ENCODE measurements at places on chromosomes 2 and 18.

GRCh38 chr2:225040856-225041206, 1.4 kb downstream of the DOCK10 start:
- DNase-seq = peak; percentile 14

DNA sequence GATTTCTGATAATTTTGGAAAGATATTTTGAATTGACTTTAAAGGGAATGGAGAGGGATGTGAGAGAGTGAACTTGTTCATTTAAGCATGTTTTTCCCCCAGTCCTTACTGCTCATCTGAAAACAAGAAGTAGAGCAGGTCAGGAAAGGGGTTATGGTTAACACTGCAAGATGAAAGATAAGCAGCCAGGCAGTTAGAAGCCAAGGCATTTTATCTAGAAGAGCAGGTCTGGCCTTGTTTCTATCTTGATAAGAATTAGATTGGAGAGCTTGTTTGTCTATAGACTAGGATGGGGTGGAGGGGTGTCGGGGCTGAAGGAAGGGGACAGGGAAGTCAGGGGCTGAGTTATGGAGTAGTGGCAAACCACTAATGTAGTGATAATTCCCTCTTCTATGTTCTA, 171.6 kb downstream of the IKZF2 start:
- DNase-seq = no peak

DNA sequence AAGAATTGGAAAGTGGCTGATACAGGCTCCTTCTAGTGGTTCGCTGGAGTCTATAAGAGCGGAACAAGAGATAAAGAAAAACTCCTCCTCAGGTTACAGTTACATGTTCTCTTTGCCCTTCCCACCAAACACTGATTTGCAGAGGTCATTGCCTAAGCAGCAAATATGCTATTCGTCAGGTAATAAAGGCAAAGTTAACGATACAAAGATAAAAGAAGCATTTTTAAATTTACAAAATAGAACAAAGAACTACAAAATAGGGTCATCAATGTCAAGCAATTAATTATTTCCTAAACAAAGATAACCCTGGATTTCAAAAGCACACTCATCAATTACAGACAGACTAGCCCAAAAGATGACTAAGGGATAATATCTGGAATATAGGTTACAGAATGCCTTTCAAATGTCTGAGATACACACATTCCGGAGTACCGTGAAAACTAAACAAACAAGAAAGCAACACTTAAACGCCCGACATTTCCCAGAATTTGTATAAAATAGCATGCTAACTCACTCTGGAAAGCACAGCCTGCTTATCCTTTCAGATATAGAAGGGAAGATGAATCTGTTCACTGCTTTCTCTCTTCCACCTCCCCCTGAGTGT, 186.4 kb downstream of the MREG start:
- DNase-seq = no peak

- no peak for DNase-seq
Observed at GRCh38 chr18:76306685-76307292, 188.3 kb downstream of the ZNF516 start.

GRCh38 chr18:24683925-24684324, 223.5 kb downstream of the HRH4 start:
- no peak for DNase-seq

DNA sequence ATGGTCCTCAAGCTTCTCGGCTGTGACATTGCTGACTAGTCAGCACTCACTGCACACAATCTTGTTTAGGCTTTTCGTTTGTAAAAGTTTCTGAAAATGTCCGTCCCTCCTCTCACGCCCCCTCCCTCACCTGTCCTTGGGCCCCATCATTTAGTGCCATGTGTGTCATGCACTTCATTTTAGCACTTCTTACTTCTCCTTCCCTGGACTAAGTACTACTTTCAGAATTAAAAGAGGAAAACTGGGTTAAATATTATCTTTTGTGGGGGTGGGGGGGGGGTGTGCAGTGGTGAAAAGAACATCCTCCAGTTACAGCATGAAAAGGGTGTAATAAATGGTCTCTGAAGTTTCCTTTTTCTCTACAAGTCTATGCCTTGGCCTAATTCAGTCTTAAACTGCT, 182.0 kb upstream of the SP5 start:
- DNase-seq = no peak

GRCh38 chr2:238130111-238130695, 8.3 kb upstream of the KLHL30 start:
- DNase-seq = no peak

DNA sequence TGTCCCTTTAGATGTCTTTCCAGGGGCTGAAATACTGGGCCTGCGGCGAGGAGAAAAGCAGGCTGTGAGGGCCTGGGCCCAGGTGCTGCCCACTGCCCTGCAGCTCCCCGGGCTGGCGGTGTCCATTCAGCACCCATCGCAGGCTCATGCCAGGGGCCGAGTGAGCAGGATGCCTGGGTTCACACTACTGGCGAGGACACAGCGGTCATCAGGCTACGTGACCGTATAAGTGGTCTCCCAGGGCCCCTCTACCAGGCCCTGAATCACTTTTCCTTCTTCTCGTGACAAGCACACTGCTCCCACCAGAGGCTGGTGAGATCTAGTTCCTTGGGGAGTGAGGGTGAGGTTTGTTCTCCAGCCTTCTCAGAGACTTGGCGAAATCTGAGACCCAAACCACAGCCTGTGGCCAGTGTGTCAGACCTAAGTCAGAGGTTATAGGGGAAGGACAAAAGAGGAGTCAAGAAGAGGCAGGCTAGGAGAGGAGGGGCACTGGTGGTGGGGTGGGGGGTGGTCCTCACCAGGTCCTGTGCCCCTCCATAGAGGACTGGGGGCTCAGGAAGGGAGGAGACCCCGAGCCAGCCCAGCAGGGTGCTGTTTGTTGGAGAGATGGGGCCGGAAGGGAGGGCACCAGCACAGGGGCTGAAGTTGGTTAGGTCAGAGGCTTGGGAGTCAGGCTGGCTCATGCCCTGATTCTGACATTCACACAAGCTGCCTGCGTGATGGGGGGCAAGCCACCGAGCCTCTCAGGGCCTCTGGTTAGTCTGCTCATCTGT, 6.6 kb upstream of the SEMA4C start:
- no peak for DNase-seq

GRCh38 chr2:223779877-223780276, 57.5 kb downstream of the AP1S3 start:
- no peak for DNase-seq

DNA sequence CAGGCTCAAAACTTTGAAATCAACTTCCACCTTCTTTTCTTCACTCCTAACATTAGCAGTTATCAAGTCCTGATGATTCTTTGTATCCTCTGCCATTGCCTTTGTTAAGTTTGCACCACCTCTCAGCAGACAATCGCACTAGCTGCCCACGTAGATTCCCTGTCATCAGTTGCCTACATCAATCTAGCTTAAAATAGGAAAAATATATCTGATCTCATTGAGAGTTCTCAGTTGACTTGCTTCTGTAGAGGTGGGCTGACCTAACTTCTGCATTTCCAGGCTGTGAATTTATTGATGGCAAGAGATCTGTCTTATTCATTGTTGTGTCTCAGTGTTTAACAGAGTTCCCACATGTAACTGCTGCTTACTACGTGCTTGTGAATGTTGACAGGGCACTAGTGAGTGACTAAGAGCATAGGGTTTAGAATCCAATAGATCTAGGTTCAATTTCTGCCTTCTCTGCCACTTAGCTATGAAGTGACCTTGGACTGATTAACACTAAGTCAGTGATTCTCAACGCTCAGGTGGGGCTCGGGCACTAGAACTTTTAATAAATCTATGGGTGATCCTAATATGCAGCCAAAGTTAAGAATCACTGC, 3.7 kb upstream of the INSIG2 start:
- no peak for DNase-seq

DNA sequence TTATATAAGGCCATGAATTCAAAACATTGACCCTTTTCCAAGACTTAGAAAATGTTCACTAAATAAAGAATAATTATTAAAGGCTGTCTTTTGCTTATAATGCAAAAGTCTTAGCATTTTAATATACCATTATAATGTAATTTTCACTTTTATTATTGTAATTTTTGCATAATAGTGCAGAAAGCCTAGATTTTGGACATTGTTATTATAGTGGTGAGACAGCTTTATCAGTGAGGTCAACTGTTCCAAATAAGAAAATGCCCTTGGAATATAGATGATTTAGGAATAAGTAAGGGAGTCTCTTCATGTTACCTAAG, 56.6 kb downstream of the ATIC start:
- DNase-seq = no peak

GRCh38 chr2:159516241-159516758, 100.0 kb downstream of the BAZ2B start:
- DNase-seq = no peak

DNA sequence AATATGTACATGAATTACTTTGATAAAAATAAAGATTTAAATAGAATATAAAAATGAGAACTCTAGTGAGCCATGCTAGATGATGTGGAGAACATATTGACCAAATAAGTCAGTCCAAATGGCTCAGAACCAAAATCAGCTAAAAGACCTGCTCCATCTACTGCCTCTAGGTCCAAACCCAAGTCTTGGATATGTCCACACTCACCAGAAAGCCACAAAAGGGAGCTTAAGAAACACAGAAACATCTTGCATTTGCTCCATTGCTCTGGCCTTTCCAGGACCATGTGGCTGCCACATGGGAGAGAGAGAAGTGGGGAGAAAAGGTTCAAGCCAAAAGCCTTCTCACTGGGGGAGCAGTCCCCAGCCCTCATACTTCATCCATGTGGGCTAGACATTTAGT, 272.5 kb downstream of the DYSF start:
- DNase-seq = no peak

GRCh38 chr2:128813352-128814034, 494.8 kb upstream of the HS6ST1 start:
- DNase-seq = no peak

- no peak for DNase-seq
Observed at GRCh38 chr2:129193961-129194360, 785.5 kb upstream of the RAB6C start.

DNA sequence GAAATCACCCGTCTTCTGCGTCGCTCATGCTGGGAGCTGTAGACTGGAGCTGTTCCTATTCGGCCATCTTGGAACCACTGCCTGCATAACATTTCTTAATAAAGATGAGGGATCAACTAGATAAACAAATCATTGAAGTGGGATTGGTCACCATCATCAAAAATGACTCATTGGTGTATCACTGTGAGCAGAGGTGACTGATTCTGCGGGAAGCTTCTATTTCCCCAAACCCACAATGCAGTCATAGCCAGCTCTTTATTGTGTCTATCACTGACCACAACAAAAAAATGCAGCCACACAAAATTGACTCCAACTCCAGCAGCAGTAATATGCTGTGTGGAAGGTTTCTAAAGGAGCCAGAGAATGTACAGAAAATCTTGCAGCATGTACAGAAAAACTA, 630.7 kb upstream of the HS6ST1 start:
- DNase-seq = no peak

DNA sequence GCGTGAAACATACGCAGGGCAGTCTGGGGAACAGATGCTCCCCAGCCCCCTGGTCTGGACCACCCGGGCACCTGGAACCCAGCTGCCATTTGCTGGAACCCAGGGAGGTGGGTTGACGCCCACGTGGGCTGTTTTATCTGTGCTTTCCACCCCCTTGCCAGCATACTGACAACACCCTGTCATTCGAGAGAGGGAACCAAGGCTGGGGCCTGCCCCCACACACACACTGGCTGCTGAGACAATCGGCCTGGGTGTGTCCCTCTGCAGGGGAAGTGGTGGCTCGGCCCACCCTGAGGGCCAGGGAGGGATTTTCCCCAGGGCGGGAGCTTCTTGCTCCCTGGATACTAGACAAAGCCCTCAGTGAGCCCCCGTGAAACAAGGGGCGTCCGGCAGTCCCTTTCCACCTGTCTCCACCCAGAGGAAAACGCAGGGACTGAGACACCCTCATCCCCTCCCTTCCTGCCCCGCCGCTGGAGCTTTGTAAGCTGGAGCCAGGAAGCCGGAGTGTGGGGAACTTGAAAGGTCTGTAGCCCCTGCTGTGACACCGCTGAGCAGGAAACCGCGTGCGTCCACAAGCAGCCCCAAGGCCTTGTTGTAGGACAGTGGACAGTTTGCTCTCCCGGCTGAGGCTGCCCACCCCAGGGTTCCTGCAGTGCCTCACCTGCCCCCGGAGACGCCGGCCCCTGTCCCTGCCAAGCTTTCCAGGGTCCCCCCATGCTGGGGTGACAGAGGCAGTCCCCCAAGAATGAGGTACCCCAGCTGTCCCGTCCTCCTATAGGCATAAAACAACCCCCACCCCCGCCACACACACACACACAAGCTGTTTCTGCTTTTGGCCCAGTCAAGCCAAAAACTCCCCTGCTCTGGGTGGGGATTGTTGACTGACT, 14.1 kb upstream of the KLF11 start:
- peak; percentile 18 for DNase-seq

- no peak for DNase-seq
Observed at GRCh38 chr2:232581725-232582124, 31.2 kb downstream of the EIF4E2 start.

Data from T-helper 17 cell (primary cell).